ENCODE measurements at places on chromosomes 13 and 19.

- DNase-seq: no peak
These were observed 28.2 kb downstream of the GAS6 start for GRCh38 chr13:113835461-113836270.

DNA sequence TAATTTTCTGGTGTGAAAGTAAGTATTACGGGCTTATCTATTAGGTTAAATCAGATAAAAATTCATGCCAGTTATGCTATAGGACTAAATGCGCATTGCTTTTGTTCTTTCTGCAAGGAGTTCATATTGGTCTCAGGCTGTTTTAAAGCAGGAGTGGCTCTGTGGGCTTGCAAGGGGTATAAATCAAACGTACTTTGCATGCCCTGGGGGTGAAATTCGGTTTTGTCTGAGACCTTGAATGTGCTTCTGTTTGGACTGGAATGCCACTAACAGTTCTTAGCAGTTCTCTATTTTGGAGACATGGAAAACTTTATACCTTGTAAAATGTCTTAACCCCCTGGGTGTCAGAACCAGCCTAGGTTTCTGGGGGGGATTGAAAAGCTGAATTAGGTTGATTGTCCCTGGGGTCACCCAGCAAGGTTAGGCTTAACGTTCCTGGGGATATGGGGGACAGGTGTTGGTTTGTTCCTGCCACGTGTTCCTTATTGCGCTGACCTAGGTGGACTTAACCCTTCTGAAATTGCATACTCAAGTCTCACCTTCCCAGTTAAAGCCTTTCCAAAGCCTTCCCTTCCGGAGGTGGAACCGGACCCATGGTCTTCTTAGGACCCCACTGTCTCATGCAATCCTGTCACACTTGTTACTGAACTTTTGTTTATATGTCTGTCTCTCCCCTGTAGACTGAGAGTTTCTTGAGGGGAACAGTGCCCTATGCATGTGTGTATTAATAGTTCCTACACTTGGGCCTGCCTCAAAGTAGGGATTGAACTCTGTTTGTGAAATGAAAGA is 182.2 kb downstream of the LMO7 start:
- no peak for DNase-seq

- no peak for DNase-seq
These were observed 200.2 kb downstream of the KCNRG start for GRCh38 chr13:50215399-50215798.

DNA sequence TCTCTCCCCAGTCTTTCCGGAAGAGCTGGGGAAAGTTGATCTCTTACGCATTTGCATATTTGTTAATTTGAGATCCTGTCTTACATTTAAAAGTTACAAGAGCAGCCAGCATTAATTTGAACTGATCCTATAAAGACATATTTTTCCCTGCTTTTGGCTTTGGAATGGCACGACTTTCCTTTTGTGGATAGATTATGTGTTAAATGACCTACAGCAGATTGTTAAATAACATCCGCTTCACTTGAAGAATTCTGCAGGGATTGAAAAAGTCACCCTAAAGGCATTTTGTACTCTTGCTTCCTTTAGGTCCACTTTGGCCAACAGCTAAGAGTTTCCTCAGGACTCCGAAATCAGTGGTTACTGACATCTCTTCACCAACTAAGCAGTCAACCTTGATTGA is 334.0 kb downstream of the TBC1D4 start:
- DNase-seq: no peak

Measured in activated CD8-positive, alpha-beta memory T cell treated with anti-CD3 and anti-CD28 coated beads, Interleukin-2, amount 50 U/mL, for 4 hours (primary cell).